Activated CD4-positive, CD25-positive, alpha-beta regulatory T cell treated with anti-CD3 and anti-CD28 coated beads, Interleukin-2, amount 50 U/mL, for 72 hours (primary cell): ENCODE measurements at places on chromosomes 4 and X.

DNA sequence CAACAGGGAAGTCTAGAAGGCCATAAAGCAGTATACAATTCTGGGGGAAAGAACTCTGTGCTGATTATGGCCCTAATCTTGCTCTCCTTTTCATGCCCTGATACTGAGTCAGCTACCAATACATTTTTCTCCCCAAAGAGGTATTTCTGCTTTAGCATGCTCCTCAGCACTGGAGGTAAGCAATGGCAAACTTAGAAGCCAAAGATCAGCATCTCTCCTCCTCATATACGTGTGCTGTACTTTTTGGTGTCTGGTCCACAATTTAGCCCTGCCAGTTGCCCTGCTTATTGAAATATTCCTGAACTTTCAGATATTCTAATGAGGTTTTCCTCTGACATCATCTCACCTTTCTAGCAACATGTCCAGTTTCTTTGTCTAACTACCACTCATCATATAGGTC is 226.2 kb downstream of the FSTL5 start:
- no peak for DNase-seq

DNA sequence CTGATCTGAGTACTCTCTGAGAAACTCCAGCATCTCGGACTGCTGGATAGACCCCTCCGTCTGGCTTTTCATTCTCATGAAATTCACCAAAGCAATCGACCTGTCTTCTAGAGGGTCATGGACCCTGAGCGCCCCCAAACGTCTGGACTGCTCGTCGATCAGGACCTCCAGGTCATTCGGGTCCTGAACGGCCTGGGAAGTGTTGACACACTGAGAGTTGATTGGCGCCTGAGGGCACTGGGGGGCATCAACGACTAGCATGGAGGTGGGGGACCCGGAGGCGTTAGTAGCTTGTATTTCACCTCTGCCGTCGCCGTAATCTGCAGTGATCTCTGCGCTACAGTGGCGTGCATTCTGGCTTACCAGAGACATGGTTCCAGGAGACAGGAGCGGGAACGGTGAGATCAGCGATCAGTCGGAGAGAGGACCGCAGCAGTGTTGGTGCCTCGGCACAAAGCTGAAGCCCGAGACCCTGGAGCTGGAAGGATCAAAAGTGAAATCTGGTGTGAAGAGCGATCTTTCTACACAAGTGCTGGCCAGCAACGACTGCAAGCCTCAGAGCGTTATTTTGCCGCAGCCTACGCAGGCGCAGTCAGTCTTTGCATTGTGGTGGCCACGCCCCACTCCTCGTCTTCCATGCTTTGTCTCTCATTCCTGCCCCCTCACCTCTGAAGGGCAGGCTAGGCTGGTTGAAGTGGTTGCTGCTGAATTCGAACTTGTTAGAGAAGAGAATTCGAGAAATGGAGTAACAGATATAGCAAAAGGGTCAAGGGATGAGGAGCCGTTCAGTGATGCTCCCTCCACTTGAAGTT is at the start of gene MAGEE2:
TSS of gene MAGEE2 (minus strand) at position 575 of the 812 bp plus-strand sequence. CDS start at position 372, 203 bp downstream.
- DNase-seq, result no peak

GRCh38 chr4:10019521-10020051 is 1.7 kb downstream of the SLC2A9 start:
- no peak for DNase-seq

- DNase-seq, result no peak
Observed at GRCh38 chrX:43849173-43849572, 33.1 kb downstream of the MAOB start.

DNA sequence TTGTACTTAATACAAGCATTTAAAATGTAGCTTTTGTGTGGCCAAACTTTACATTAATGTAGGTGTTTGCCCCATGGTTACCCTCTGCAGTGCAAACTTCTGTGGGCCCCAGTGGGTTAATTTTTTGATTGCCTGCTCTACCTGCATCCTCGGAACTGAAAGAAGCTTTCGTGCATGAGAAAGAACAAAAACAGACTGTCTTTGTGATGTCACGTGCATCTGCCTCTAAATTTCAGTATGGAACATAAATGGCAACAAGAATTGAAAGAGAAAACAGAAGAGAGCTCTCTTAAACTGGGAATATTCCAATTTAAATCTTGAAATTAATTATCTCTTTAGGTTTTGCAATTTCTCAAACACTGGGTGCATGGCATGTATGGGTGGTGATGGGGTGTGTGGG is 182.4 kb upstream of the LCORL start:
- no peak for DNase-seq

DNA sequence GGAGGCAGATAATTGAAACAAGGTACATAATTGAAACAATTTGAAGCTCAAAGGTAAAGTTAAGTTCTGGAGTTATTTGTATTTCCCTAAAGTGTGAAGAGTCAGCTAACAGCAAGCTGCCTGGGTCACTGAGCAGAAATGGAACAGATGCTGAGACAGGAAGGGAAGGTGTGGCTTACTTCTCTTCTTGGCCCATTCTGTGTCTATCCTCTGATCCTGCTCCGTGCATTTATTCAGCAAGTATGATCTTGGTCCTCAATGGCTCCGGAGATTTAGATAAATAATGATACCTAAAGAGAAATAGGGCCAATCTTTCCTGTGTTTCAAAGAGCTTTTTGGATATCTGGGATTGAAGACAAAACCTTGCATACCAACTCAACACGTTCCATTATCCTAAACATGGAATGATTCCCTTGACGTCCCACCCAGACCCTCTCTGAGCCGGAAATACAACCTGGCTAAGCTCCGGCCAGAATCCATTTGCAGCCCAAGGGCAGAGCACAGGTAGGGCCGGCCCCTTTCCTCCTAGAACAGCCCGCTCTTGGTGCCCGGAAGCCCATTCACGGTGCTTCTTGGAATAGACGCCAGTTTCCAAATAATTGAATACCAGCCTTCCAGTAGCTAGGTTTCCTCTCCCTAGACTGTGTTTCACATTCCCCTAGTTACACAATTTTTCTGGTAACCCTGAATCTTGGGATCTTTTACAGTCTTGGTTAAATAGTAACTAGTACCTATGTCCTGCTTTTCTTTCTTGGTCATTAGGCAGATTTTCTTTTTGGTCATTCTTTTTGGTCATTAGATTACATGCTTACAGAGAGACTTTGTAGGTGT is 211.0 kb downstream of the NWD2 start:
- DNase-seq, result no peak

- DNase-seq, result no peak
Observed at GRCh38 chr4:39528061-39528465, 824 bp upstream of the UGDH start.
